Skeletal muscle cell (primary cell): ENCODE measurements at places on chromosomes 4 and X.

GRCh38 chrX:138996268-138996667 lies 284.8 kb upstream of the FGF13 start:
- DNase-seq, result no peak

DNA sequence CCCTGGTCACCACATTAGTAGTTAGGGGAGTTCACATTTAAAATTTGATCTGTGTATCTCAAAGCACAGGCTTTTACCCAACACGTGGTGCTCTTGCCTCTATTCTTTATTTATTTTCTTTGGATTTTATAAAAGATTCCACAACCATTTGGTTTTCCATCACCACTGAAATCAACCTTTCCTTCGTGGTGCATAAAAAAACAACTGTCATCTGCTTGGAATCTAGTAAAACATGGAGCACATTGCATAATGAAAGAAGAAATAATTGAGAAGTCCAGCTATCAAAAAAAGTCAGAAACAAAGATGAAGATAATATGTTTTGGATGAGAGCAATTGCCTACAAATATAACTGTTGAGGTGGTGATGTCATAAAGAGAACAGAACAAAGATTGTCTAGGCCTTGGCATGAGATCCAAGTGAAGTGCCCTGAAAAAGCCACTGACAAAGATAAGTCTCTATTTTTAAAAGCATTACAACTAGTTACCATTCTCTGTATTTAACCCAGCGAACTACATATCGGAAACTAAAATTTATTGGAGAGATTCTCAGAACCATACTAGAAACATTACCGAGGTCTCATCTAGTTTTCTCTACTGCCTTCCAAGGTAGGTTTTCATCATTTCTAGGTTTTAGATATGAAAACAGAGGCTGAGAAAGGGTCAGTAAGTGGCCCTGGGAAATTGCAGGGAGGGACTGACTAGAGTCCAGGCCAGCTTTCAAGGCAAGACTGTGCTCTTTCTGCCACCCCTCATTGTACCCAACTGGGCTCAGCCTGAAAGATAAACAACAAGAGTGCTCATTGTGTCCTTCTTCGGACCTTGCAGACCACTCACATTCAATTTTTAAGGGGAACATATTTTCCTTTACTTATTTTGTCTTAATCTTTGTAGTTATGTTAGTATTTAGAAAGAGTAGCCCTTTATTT lies 127.3 kb downstream of the MAD2L1 start:
- no peak for DNase-seq

GRCh38 chr4:22625311-22625710 lies 67.4 kb upstream of the GBA3 start:
- DNase-seq, result no peak

GRCh38 chr4:182143086-182143821 lies 99.9 kb upstream of the TENM3 start:
- DNase-seq, result no peak

GRCh38 chr4:185869427-185869826 lies 57.4 kb upstream of the SORBS2 start:
- no peak for DNase-seq

DNA sequence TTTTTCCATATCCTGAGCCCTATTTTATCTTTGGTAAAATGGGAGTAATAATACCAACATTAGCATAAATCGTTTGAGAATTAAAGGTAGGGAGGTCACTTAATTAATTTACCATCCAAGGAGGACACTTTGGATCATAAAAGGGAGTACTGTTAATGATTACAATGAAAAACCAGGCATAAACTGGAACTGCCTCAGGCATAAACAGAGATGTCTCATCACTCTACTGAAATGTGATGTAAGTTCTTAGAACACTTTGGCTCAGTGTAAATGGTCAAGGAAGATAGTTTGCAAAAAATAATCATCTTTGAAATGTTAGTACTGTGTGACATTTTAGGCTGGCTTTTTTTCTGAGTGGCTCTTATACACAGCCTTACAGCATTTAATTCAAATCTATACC lies 268.7 kb downstream of the SLC39A8 start:
- DNase-seq, result no peak

DNA sequence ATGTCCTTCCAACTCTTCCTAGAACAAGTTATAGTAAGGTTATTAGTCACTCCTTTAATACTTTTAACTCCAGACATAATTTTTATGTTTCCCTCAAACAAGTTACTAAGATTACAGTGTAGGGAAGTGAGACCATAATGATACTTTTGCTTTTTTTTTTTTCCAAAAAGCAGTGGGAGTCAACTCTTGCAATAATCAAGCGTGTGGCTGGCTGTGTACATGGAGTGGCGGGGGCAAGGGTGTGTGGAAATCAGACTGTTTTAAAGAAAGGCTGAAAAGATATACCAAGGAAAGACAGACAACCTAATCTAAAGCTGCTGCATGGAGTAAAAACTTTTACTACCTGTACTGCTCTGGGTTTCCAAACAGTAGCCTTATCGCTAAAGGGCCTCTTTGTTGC lies 4.1 kb downstream of the NOA1 start:
- no peak for DNase-seq

DNA sequence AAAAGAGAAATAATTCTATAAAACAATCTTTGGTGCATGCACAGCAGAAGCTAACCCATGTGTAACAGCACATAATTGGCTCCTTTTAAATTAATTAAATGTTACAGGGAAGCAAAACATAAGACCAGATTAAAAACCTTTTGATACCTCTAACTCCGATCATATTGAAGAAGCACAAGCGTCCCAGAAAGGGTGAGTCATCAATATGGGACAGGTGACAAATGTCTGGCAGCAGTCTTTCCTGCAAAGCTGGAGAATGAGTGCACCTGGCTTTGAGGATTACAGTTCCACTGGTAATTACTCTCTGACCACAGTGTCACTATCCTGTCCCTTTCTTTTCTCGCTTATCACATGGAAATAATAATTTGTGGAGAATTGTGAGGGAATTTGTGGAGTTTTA lies 94.6 kb downstream of the FAM9B start:
- DNase-seq, result no peak

DNA sequence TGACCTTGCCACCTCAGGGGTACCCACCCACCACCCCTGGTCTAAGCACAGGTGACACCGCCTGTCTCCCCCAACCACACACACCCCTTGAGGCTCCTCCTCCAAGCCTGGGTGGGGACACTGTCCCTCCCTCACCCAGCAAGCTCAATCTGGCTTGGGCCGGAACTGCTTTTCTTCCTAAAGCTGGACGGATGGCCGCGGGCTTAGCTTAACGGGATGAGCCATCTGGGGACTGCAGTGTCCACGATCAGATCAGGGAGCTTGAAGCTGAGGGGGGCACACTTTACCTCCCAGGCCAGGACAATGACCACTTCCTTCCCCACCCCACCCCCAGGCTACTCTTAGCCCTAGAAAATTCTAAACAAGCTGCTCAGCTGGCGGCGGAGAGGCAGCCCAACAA lies 1.0 kb upstream of the SLC6A8 start:
- DNase-seq, result no peak

- DNase-seq, result peak; percentile 33
Measured at GRCh38 chr4:88706574-88706973, 8.9 kb upstream of the NAP1L5 start.

GRCh38 chr4:2306773-2307410 lies 45.0 kb upstream of the MXD4 start:
- no peak for DNase-seq

DNA sequence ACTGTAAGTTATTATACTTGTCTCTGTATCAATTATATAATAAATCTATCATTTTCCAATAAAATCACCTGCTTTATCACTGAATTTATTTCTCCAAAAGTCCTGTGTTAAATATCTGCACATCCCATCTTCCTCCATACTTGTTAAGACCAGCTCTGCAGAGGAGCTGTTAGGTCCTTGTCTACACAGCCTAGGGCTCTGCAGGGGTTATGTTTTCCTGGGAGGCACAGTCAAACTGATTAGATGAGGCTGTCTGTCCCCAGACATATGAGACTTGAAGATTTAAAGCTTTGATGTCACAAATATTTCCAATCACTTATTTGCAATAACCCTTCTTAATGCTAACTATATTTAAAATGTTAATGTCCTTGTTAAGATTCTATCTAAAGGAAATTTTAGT lies 446.8 kb downstream of the TRAM1L1 start:
- no peak for DNase-seq
